Smooth muscle cell of the pulmonary artery (primary cell): ENCODE measurements at places on chromosomes 7 and 10. TPM values are rescaled to one million over a fixed set of nuclear protein-coding genes. Genes with fewer than 3 reads are reported as not detected.

The RBP4 gene
- 0.59 and 1.7 TPM in 2 replicates for total RNA-seq

The PTER gene
- total RNA-seq, result 4.3 and 9.9 TPM in 2 replicates

The SFMBT2 gene
- 0.52 and 0.86 TPM in 2 replicates for total RNA-seq

The ASB4 gene
- not detected in 2 replicates for total RNA-seq

The ANXA8 gene
- 0.07 TPM in 1 of 2 replicates, not detected in the other for total RNA-seq

The PAPOLB gene
- 0.07 and 0.39 TPM in 2 replicates for total RNA-seq

The PUS7 gene
- 14.9 and 20.4 TPM in 2 replicates for total RNA-seq

The EPDR1 gene
- 43.8 and 113 TPM in 2 replicates for total RNA-seq

The GATAD1 gene
- total RNA-seq, result 26.1 and 27.7 TPM in 2 replicates

The ZNF727 gene
- 0.07 and 0.10 TPM in 2 replicates for total RNA-seq

The OR13A1 gene
- total RNA-seq, result not detected in 2 replicates

The RHOBTB1 gene
- total RNA-seq, result 13.7 and 15.8 TPM in 2 replicates

The OIT3 gene
- total RNA-seq, result under 0.01 and 0.03 TPM in 2 replicates

The MYOF gene
- 484 and 499 TPM in 2 replicates for total RNA-seq

The PLAU gene
- 73.5 and 110 TPM in 2 replicates for total RNA-seq

The GLRX3 gene
- total RNA-seq, result 47.7 and 55.7 TPM in 2 replicates

The VPS41 gene
- total RNA-seq, result 65.7 and 93.6 TPM in 2 replicates

The MLXIPL gene
- 0.03 and 0.39 TPM in 2 replicates for total RNA-seq

The CLDN4 gene
- total RNA-seq, result 0.26 TPM in 2 replicates

The PRKCQ gene
- 0.03 TPM in 1 of 2 replicates, not detected in the other for total RNA-seq

The BICC1 gene
- 78.2 and 124 TPM in 2 replicates for total RNA-seq

The AP4M1 gene
- total RNA-seq, result 16.0 and 21.3 TPM in 2 replicates

The DNAH11 gene
- 0.92 and 2.5 TPM in 2 replicates for total RNA-seq

The CYP2W1 gene
- total RNA-seq, result not detected in 2 replicates

The CBX3 gene
- total RNA-seq, result 66.3 and 88.0 TPM in 2 replicates

The ANKRD30A gene
- total RNA-seq, result not detected in 2 replicates

The MACC1 gene
- 0.39 and 0.50 TPM in 2 replicates for total RNA-seq

The NPC1L1 gene
- total RNA-seq, result 0.07 and 0.13 TPM in 2 replicates

The SFTPD gene
- total RNA-seq, result 0.13 TPM in 1 of 2 replicates, not detected in the other

The BTRC gene
- total RNA-seq, result 13.4 and 13.9 TPM in 2 replicates

The TFR2 gene
- total RNA-seq, result 1.9 and 2.2 TPM in 2 replicates

The MSMB gene
- not detected in 2 replicates for total RNA-seq

The GSTK1 gene
- total RNA-seq, result 71.8 and 80.3 TPM in 2 replicates

The SPDYE9 gene
- total RNA-seq, result not detected in 2 replicates

The ICA1 gene
- 0.13 and 0.52 TPM in 2 replicates for total RNA-seq
